Placental pericyte (primary cell): ENCODE measurements at places on chromosomes 6 and 20. TPM values are rescaled to one million over a fixed set of nuclear protein-coding genes. Genes with fewer than 3 reads are reported as not detected.

The FAM83C gene
- not detected in 2 replicates for total RNA-seq

The LSM2 gene
- 19.9 and 54.0 TPM in 2 replicates for total RNA-seq

The TEAD3 gene
- 18.2 and 26.9 TPM in 2 replicates for total RNA-seq

The RUNX2 gene
- 9.0 and 18.3 TPM in 2 replicates for total RNA-seq

The IL17A gene
- not detected in 2 replicates for total RNA-seq

The RIPPLY2 gene
- total RNA-seq: not detected in 2 replicates

The ACTR5 gene
- 5.3 and 7.0 TPM in 2 replicates for total RNA-seq

The MAK gene
- not detected in 2 replicates for total RNA-seq

The HEY2 gene
- under 0.01 TPM in 1 of 2 replicates, not detected in the other for total RNA-seq

The BANF2 gene
- not detected in 2 replicates for total RNA-seq

The ATAT1 gene
- total RNA-seq: 5.4 and 7.2 TPM in 2 replicates

The SAMD3 gene
- 9.6 and 21.0 TPM in 2 replicates for total RNA-seq

The ZNF133 gene
- 17.7 and 18.8 TPM in 2 replicates for total RNA-seq
